ENCODE measurements at places on chromosomes 2 and 18.

DNA sequence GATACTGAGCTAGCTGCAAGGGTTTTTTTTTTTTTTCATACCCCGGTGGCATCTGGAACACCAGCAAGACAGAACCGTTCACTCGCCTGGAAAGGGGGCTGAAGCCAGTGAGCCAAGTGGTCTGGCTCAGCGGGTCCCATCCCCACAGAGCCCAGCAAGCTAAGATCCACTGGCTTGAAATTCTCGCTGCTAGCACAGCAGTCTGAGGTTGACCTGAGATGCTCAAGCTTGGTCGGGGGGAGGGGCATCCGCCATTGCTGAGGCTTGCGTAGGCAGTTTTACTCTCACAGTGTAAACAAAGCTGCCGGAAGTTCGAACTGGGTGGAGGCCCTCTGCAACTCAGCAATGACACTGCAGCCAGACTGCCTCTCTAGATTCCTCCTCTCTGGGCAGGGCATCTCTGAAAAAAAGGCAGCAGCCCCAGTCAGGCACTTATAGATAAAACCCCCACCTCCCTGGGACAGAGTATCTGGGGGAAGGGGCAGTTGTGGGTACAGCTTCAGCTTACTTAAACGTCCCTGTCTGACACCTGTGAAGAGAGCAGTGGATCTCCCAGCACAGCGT is 5.1 kb upstream of the MIB1 start:
- no peak for DNase-seq

DNA sequence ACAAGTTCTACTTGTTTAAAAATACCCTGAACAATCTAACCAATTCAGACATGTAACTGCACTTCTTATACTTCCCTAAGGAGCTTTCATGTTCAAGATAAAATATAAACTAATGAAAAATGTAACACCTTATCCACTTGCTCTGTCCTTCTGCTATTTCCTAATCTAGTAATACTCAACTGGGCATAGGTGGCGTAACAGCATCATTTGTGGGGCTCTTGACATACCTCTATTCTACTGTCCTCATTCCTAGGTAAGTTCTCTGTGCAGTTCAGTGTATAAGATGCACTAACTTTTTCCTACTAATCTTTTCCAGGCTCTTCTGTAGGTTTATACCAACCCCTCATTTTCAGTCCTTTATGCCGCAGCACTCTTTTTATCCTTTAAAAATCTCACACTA is 36.7 kb downstream of the PRKD3 start:
- no peak for DNase-seq

DNA sequence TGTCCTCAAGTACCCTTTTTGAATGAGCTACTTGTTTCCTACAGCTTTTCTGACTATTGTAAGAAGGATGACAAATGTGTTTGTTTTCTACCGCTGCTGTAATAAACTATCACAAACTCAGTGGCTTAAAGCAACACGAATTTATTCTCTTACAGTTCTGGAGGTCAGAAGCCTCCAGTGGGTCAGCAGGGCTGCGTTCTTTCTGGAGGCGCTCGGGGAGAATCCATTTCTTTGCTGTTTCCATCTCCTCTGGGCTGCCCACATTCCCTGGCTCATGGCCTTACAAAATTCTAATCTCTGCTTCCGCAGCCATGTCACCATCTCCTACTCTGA is 128.5 kb downstream of the SPP2 start:
- no peak for DNase-seq

DNA sequence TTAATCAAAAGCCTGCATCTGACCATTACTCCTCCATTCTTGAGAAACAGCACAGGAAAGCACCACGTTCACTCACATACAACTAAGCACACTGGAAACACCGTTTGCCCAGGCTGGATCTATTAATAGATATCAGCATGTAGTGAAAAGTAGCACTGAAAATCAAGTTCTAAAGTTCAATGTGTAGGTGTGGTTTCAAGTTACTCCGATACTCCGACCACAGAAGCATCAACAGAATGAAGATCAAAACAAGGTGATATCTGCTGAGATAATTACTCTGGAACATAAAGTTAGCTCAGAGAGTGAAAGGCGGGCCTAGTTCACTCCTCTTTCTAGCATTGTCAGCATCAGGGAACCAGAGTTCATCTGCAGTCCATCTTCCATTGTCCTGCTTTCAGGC is 1367.4 kb upstream of the ACVR2A start:
- DNase-seq, result no peak

DNA sequence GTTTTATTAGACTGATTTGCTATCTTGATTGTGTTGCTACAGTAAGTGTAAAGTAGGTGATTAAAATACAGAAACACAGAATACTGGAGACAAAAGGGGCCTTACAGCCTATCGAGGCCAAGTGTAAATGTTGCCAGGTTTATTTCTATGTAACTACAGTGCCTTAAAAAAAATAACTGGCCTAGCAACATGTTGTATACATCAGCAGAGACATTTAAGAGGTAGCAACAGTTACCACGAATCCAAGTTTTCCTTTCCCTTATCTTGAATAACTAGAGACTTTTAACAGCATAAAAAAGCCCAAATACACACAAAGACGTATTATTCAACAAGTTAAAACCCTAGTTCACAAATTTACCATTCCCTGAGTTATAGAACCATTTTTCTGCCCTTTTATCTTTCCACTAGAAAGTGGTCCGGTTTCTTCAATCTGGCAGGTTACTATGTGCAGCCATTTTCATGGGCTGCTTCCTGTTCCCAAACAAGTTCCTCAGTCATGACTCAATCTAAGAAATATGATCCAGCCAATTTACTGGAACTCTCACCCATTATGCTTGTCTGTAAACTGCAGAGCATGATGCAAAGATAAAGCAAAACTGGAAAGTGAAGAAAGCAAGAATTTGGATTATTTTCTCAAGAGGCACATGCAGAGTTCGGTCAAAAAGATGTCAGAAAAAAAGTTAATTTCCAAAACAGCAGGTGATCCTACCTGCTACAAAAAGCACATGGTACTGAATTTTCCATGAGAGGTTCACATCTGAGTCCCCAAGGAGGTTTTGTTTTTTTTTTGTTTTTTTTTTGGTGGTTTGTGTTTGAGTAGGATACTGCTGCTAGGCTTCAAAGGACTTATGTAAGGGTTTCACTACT is 22.2 kb downstream of the NFE2L2 start:
- DNase-seq, result no peak

- no peak for DNase-seq
Observed at GRCh38 chr2:51903728-51904127, 871.8 kb upstream of the NRXN1 start.

GRCh38 chr2:232562515-232563151 is 12.1 kb downstream of the EIF4E2 start:
- DNase-seq, result no peak

DNA sequence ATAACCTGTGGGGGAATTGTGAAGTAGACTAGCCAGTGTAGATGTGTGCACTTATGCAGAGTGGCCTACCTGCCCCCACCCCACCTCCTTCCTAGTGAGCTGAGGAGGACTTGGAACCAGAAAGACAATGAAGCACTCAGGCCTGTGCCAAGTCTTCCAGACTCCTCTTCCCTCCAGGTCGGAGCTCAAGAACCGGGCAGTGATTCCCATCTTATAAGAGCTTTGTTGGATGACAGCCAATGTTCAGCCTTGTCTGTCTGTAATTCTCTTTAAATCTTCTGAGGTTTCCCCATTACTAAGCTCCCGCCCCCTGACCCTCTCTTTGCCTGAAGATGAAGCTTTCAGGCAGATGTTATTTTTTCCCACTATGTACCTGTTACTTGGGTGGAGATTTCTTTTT is 121.0 kb downstream of the SMAD2 start:
- no peak for DNase-seq

- no peak for DNase-seq
Observed at GRCh38 chr2:171394164-171394740, 39.5 kb downstream of the METTL8 start.

DNA sequence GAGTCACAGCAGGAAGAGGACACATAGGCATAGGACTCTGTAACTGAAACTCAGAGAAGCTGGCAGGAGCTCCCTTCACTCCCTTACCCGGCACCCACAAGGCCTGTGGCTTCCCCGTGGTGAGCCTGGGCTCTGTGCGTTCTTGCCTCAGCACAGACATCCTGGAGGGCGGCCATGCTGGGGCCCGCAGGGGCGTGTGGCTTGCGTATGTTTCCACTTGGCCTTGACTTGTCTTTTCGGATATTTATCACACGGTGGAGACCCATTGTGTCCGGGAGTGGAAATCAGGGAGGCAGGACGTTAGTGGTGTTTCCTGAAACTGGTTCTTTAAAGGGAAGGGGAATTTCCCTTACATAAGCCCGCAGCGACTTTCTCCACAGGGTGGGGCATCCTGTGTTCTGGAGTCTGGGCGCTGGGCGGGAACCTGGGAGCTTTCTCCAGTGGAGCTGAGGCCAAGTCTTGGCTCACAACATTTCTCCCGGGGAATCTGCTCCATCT is 49.9 kb upstream of the EML6 start:
- peak; percentile 57 for DNase-seq

DNA sequence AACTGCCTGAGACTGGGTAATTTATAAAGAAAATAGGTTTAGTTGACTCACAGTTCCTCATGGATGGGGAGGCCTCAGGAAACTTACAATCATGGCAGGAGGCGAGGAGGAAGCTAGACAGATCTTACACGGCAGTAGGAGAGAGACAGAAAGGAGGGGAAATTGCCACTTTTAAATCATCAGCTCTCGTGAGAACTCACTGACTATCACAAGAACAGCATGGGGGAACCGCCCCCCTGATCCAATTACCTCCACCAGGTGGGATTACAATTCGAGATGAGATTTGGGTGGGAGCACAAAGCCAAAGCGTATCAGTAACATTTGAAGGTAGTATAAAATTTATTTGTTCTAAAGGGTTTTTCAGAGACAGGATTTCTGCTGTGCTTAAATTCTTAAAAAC is 5.4 kb downstream of the GALM start:
- no peak for DNase-seq

DNA sequence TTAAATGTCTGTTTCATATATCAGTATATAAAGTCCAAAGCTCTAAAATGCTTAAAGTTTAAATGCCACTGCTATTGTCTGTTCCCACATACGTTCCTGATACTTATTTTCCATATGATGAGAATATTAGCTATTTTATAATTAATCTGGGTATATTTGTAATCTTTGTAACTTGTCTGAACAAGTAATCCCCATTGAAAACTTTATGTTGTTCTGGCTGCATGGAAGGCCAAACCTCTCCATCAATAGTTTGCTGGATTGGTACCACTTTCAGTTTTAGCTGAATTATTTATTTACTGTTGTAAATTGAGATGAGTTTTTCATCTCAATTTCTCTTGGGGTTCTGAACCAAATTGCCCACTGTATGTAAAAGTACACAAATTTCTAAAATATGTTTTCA is 1.5 kb downstream of the MBD5 start:
- DNase-seq, result no peak

DNA sequence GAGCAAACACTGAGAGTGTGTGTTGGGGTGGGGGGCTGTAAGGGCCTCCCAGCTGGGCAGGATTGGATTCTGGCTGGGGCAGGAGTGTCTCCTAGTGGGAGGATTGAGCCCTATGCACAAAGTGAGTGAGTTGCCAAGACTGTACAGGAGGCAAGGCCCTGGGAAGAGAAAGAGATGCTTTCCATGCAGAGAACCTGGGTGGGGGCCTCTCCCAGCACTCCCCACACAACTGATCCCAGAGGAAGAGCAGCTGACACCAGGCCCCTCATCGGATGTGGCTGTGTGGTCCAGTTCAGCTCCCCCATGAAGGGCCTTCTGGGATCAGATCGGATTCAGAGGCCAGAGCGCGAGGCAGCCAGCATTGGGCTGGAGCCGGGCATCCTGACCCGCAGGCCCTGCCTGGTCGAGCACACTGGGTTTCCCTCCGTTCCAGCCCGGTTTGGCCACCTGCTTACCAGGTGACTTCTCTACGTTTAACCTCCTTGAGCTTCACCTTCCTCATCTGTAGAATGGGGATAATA is 49.4 kb upstream of the FAHD2A start:
- DNase-seq, result no peak

DNA sequence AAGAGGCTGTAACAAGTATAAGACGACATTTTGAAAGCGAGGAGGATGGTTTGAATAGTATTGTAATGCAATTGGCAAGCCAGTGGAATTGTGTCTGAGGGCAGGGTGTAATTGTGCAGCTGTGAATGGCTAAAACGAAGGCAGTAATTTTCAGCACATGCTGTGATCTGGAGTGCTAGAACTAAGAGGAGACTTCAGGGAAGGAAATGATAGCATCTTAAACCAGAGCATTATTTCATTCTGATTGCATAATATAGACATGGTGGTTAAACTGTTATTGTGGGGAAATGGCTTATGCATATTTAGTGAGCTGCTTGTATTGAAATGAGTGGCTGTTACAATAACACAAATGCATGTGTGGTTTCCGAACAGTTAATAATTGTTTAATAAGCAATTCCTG is 36.3 kb downstream of the THSD7B start:
- DNase-seq, result no peak

GRCh38 chr18:55694291-55694690 is 106.3 kb upstream of the TCF4 start:
- no peak for DNase-seq

DNA sequence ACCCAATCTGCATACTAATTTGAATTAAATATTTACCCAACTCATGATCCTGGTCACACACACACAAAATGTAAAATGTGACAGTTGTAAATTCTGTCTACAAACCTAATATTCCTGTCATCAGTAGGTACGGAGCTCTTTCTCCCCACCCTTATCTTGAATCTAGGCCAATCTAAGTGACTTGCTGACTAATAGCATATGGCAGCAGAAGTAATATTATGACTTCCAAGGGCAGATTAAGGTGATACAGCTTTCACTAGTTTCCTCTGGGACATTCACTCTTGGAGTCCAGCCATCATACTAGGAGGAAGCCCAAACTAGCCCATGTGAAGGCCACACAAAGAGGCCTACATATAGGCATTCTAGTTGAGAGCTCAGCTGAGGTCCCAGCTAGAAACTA is 89.4 kb downstream of the TMEM131 start:
- no peak for DNase-seq
